ENCODE measurements at places on chromosomes 3 and 15.

GRCh38 chr3:172098698-172099494 lies 59.5 kb downstream of the FNDC3B start:
- no peak for DNase-seq

DNA sequence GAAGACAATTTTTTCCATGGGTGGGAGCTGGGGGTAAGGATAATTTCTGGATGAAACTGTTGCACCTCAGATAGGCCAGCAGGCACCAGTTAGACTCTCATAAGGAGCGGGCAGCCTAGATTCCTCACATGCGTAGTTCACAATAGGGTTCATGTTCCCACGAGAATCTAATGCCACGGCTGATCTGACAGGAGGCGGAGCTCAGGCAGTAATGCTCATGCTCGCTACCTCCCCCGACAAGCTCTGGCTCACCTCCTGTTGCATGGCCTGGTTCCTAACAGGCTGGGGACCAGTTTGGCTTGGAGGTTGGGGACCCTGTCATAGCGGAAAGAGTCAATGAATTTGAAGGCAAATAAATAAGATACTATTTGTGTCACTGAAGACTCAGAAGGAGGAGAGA lies 105.5 kb downstream of the PLD1 start:
- DNase-seq: no peak

GRCh38 chr15:22933641-22934061 lies 46.5 kb downstream of the CYFIP1 start:
- no peak for DNase-seq

DNA sequence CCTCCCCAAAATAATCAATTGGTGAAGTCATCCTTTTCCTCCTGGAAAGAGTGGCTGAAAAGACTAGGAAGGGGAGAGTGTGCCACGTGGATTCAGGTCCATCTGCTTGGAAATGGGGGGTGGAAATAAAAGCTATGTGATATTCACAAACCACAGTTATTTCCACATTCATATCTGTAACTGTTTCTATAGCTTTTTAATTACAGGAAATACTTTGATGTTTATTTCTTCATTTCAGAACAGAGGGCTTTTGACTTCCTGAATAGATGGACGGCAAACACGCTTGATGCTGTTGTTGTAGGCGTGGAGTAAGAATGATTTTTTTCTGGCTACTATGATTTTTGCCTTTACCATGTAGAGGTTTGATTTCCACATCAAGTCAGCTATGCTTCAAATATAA lies 10.1 kb downstream of the AADACL2 start:
- DNase-seq: no peak

- no peak for DNase-seq
Measured at GRCh38 chr15:47570044-47570443, 147.3 kb upstream of the SEMA6D start.

DNA sequence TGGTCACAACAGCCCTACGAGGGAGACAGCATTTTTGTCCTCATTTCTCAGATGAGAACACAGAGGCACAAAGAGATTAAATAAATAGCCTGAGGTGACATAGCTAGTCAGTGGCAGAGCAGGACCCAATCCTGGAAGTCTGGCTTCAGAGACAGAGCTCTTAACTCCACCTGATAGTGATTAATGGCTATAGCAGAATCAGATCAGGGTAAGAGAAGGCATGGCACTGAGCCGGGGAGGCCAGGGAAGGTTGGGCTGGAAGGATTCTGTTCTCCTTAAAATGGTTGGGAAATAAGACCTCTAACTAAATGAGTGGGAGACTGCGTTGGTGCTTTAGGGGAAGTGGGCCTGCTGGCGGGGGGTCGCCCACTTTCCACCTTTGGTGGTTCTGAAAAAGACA lies 104.5 kb downstream of the VGLL4 start:
- no peak for DNase-seq

GRCh38 chr3:186365202-186365974 lies 3.4 kb upstream of the DGKG start:
- DNase-seq: no peak

- no peak for DNase-seq
Measured at GRCh38 chr3:3476669-3477068, 297.2 kb upstream of the CRBN start.

- no peak for DNase-seq
Measured at GRCh38 chr3:41155834-41156233, 43.5 kb upstream of the CTNNB1 start.

GRCh38 chr15:84654689-84655453 lies 788 bp upstream of the WDR73 start:
- DNase-seq: peak; percentile 79

DNA sequence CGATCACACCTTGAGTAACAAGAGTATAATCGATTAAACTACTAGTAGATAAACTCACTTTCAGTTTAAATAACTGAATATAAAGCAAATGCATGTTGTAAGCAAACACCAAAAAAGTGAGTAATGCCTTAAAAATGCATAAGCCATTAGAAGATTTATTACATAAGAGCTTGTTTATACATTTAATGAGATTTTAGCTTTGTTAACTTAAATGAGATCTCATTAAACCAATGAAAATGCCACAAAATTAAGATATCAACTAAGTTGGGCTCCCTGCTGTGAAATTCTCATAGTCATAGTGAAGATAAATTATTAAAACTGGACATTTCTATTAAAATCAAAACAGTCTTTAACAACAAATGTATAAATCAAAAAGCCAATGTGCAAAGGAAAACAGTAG lies 701.2 kb downstream of the NLGN1 start:
- DNase-seq: no peak

- no peak for DNase-seq
Measured at GRCh38 chr3:118990823-118991560, 43.7 kb downstream of the IGSF11 start.

- DNase-seq: no peak
Measured at GRCh38 chr3:70224337-70224736, 88.1 kb downstream of the MDFIC2 start.

GRCh38 chr3:125192190-125193035 lies 20.1 kb downstream of the SLC12A8 start:
- DNase-seq: no peak

GRCh38 chr3:13623101-13623654 lies 74.3 kb downstream of the FBLN2 start:
- no peak for DNase-seq

GRCh38 chr3:134918441-134918840 lies 123.4 kb downstream of the EPHB1 start:
- DNase-seq: no peak

DNA sequence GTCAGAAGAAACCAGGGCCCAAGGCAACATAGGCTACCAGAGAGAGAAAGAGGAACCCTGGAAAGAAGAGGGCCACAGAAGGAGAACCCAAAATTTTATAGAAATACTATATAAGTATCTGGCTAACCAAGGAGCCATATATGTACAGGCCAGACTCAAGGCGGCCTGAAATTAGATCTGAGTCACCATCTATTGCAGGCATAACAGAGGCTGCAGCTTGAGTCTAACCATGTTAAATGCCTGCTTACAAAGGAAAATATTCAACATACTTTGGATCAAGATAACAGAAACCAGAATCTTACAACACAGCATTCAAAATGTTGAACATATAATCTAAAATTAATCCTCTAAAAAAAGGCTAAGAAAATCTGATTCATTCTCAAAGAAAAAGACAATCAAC lies 23.1 kb downstream of the IGSF11 start:
- DNase-seq: no peak

DNA sequence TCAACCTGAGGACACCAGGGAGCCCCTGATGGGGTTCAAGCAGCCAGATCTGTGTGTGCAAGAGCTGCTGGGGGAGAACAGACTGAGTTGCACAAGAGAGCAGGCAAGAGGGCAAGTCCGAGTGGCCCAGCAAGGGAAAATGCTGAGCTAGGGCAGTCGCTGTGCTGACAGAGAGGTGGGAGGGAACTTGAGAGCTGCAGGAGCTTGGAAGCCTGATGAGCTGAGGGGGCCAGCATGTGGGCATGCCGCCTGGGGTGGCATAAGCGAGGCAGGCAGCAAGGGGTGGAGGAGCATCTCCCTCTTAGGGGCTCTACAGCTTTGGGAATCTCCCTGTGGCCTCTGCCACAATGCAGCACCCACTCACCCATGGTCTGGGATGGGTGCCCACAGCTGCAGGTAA lies 4.7 kb upstream of the CORO2B start:
- no peak for DNase-seq

Measured in activated CD8-positive, alpha-beta memory T cell treated with anti-CD3 and anti-CD28 coated beads, Interleukin-2, amount 50 U/mL, for 4 hours (primary cell).